ENCODE measurements at places on chromosomes 1 and 21.

GRCh38 chr1:47483651-47484050 lies 45.8 kb downstream of the FOXD2 start:
- no peak for DNase-seq

DNA sequence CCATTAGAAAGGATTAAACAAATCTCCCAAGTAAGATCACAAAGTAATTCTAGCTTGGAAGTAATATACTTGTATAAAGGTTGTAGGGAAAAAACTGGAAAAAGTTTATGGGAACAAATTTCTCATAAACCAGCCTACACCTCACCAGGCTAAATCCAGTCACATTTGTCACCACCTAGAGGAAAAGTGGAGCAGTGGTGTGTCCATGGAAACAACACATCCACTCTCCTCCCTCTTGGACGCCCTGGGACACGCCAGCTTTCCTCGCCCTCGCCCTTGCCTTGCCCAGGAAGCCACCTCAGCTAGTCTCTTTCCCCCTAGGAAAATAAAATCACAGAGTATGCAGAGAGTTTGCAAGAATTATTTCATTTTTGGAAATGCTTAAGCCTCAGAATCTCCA lies 2.2 kb downstream of the PALMD start:
- DNase-seq: no peak

GRCh38 chr1:111197598-111198284 lies 2.7 kb downstream of the DENND2D start:
- DNase-seq: no peak

GRCh38 chr1:95230768-95231191 lies 3.2 kb upstream of the RWDD3 start:
- DNase-seq: no peak

DNA sequence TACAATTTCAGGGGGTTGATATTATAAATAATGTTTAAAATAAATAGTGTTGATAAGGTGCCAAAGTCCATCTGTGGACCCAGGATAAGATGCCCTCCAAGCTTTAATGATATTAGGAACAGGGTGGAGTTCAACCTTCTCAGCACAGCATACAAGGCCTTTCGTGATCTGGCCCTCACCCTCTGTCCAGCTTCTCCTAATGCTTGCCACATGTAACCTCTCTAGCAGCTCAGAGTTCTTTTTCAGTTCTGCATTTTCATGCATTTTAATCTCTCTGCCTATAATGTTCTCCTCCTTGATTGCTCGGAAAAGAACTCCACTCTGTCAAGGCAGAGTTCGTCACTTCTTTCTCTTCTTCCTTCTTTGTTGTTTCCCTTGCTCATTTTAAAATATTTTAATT lies 21.4 kb upstream of the SMAP2 start:
- no peak for DNase-seq

- DNase-seq: no peak
These were observed 176.9 kb upstream of the CAMK1G start for GRCh38 chr1:209406595-209406994.

Measured in activated T-cell treated with anti-CD3 and anti-CD28 coated beads for 24 hours (primary cell).